GM23248 (cell line): ENCODE measurements at places on chromosomes 6 and 20. TPM values are rescaled to one million over a fixed set of nuclear protein-coding genes. Genes with fewer than 3 reads are reported as not detected.
A peak's percentile ranks its signal among the peaks of the same experiment; 100 is the strongest.

GRCh38 chr6:135577059-135577538, 79.6 kb upstream of the AHI1 start:
- no peak for DNase-seq
- no peak overlapping the region for H3K27ac ChIP-seq
- no peaks in the 10 kb centered on the region for H3K27me3 ChIP-seq
- no peak overlapping the region for H3K4me3 ChIP-seq

MYLK2 gene
- total RNA-seq: 0.63 TPM in 1 of 2 replicates, not detected in the other

PPP1R3G gene
- total RNA-seq: 1.5 and 2.6 TPM in 2 replicates

TCF15 gene
- not detected in 2 replicates for total RNA-seq

DNA sequence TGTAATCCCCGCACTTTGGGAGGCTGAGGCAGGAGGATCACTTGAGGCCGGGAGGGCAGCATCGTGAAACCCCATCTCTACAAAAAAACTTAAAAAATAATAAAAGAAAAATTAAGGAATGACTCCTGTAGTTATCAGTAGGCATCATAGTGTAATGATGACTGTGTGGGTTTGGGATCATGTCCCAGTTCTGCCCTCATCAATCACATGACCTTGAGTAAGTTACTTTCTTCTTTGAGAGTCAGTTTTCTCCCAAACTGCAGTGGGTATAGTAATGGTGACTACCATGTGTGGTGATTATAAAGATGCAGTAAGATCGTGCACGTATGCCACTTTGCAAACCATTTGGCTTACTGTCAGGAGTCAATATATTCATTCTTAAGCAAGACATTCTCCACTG, 89.2 kb downstream of the TXNDC5 start:
- no peak overlapping the region for H3K4me3 ChIP-seq
- peaks cover 25% of the 10 kb centered on the region for H3K4me1 ChIP-seq
- H3K36me3 ChIP-seq: no peaks in the 10 kb centered on the region
- peak; percentile 78 for DNase-seq
- no peaks in the 10 kb centered on the region for H3K27me3 ChIP-seq

DNA sequence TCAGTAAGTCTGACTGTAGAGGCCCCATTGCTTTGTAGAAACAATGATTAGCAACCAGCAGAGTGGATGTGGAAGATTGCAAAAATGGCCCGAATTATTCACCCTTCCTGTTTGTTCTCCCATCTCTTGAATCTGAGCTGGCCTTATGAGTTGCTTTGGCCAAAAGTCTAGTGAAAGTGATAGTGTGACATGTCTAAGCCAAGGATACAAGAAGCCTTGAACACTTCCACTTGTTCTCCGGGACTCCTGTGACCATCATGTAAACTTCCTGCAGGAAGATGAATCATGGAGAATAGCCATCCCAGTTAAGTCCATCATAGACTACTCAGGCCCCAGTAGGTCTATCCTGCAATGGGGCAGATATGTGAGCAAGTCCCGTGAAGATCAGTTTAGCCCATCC, 252.0 kb upstream of the JAG1 start:
- H3K4me1 ChIP-seq: peaks cover 44% of the 10 kb centered on the region
- no peaks in the 10 kb centered on the region for H3K36me3 ChIP-seq
- peak; percentile 18 for DNase-seq
- no peak overlapping the region for H3K4me3 ChIP-seq
- peaks cover 12% of the 10 kb centered on the region; the same call in 1 of the 2 replicates for H3K27me3 ChIP-seq

GCNT2 gene
- not detected in 2 replicates for total RNA-seq

LPA gene
- not detected in 2 replicates for total RNA-seq

EBF4 gene
- total RNA-seq: 0.76 TPM in 1 of 2 replicates, not detected in the other

RIMS1 gene
- total RNA-seq: 9.7 and 10.6 TPM in 2 replicates

GRCh38 chr6:1601158-1602048, 8.3 kb upstream of the FOXC1 start:
- DNase-seq: no peak
- peaks cover 3% of the 10 kb centered on the region; the same call in 1 of the 2 replicates for H3K4me1 ChIP-seq
- no peaks in the 10 kb centered on the region for H3K36me3 ChIP-seq

DNA sequence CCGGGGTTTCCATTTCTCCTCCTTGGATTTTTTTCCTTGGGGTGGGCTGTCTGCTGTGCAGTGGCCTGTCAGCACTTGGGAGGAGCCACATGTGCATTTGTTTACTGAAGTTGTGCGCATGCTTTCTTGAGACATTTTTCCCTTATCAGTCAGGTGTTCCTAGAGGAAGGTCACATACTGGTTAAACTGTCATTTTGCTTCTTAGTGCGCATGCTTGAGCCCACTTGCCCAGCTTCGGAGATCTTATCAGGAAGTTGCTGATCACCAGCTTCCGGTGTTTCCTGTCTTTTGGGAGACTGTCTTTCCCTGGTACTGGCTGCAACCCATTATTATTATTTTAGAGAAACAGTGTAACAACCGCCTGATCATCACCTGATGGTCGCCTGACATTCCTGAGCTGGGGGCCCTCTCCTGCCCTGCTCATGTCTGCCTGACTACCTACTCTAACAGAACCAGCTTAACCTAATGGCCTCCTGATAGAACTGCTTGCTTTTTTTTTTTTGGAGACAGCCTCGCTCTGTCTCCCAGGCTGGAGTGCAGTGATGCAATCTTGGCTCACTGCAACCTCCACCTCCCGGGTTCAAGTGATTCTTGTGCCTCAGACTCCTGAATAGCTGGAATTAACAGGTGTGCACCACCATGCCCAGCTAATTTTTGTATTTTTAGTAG, 378 bp upstream of the ERVFRD-1 start:
- no peak for DNase-seq
- no peak overlapping the region for H3K4me3 ChIP-seq
- H3K36me3 ChIP-seq: no peaks in the 10 kb centered on the region
- H3K27me3 ChIP-seq: no peaks in the 10 kb centered on the region
- no peak overlapping the region for H3K27ac ChIP-seq
- H3K4me1 ChIP-seq: peaks cover 13% of the 10 kb centered on the region

- H3K4me1 ChIP-seq: peaks cover 15% of the 10 kb centered on the region
- H3K27ac ChIP-seq: no peak overlapping the region
- no peaks in the 10 kb centered on the region for H3K27me3 ChIP-seq
- H3K36me3 ChIP-seq: peaks cover 7% of the 10 kb centered on the region; the same call in 1 of the 2 replicates
- DNase-seq: no peak
These were observed 161.7 kb downstream of the DTNBP1 start for GRCh38 chr6:15500901-15501825.

DYNLT1 gene
- 79.7 and 86.4 TPM in 2 replicates for total RNA-seq

DNA sequence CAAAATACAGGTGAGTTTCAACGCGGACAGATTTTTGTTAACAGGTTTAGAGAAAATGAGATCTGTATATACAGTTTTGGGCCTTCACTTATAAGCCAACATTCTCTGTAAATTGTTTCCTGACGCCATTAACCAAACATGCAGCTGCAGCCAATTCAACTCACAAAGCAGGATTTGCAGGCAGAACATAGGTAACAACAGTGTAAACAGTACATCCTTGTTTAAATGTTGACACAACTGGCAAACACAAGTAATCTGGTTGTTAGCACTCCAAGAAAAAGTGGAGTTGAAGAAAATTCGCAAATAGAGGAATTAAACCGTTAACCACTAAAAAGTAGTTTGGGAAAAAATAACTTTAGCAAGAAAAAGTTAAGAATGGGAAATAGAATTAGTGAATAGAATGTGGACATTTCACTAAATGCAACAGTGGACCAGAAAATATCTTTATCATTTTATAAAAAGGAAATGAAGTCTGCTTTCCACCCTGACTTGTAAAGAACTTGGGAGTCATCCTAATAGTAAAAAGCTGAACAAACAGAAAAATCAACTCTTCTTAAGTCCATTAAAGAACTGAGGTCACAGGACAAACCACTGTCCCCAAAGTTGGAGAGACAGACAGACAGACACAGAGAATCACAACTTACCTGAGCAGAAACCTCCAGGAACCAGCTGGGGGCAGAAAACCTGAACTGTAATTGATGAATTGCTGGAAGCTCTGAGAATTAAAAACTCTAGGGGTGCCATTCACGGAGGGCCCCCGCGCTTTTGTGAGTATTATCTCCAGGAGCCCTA, 10.1 kb downstream of the SMIM28 start:
- H3K4me3 ChIP-seq: no peak overlapping the region
- H3K4me1 ChIP-seq: no peaks in the 10 kb centered on the region
- H3K27ac ChIP-seq: no peak overlapping the region
- no peak for DNase-seq
- H3K36me3 ChIP-seq: no peaks in the 10 kb centered on the region

WFDC12 gene
- not detected in 2 replicates for total RNA-seq

DNA sequence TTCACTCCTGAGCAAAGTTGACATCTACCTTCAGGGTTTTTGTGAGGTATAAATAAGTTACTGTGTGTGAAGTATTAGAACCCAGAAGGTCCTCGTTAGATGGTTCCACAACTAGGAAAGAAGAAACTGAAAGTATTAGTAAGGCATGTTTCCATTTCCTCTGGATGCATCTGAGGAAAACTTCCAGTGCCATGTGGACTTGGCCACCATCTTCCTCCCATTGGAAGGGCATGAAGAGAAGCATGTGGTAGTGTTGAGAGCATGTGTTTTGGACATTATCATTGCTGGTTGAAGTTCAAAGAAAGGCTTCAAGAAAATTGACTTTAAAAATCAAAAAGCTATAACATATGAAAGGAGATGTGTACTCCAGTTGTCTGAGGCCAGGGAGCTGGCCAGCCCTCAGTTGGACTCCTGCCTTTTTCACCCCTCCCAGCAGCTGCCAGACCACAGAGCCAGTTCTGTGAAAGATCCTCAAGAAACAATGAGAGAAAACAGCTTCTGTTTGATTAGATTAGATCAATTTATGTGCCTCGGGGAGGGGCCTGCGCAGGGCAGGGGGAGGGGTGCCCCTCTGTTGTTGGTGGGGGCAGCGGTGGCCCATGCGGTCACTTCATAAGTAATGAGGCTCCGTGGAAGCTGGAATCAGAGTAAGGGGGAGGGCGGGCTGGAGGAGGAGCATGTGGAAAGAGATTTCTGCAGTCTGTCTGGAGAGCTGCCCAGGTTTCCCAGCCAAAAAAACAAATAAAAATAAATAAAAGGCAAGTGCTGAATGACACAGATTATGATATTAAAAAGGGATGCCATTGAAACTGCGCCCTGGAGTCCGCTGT, 154.0 kb downstream of the JARID2 start:
- no peaks in the 10 kb centered on the region for H3K27me3 ChIP-seq
- peak overlapping the region; percentile 61 for H3K4me3 ChIP-seq
- DNase-seq: peak; percentile 78
- H3K27ac ChIP-seq: peak overlapping the region; percentile 17; the same call in 1 of the 2 replicates
- H3K4me1 ChIP-seq: peaks cover 34% of the 10 kb centered on the region

DNA sequence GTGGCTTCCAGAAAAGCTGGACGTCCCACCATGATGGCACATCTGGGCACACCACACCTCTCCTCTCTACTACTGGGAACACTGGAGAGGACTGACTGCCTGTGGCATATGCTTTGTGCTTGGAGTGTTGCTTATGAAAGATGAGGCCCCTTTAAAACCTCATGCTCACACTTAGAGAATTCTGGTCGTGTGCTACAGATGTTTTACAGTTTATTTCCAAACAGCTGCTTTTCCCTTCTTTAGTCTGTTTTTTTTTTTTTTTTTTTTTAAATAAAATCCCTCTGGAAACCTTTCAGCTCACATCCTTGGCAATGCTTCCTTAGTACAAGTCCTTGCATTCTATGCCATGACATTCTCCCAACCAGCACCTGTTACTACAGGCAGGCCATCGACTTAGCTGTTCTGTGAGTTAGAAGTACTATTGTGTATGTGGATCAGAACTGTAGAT, 60.3 kb downstream of the BMP6 start:
- DNase-seq: peak; percentile 32
- H3K27ac ChIP-seq: no peak overlapping the region
- no peaks in the 10 kb centered on the region for H3K27me3 ChIP-seq
- H3K36me3 ChIP-seq: no peaks in the 10 kb centered on the region
- H3K4me3 ChIP-seq: no peak overlapping the region

SPATA25 gene
- total RNA-seq: not detected in 2 replicates

GRCh38 chr6:157267654-157268053, 55.7 kb downstream of the TMEM242 start:
- no peaks in the 10 kb centered on the region for H3K36me3 ChIP-seq
- no peaks in the 10 kb centered on the region for H3K27me3 ChIP-seq
- no peak overlapping the region for H3K4me3 ChIP-seq

GRCh38 chr6:95587989-95588388, 10.7 kb downstream of the MANEA start:
- no peaks in the 10 kb centered on the region for H3K27me3 ChIP-seq
- H3K27ac ChIP-seq: no peak overlapping the region
- H3K4me3 ChIP-seq: no peak overlapping the region
- no peak for DNase-seq
- no peaks in the 10 kb centered on the region for H3K36me3 ChIP-seq

DNA sequence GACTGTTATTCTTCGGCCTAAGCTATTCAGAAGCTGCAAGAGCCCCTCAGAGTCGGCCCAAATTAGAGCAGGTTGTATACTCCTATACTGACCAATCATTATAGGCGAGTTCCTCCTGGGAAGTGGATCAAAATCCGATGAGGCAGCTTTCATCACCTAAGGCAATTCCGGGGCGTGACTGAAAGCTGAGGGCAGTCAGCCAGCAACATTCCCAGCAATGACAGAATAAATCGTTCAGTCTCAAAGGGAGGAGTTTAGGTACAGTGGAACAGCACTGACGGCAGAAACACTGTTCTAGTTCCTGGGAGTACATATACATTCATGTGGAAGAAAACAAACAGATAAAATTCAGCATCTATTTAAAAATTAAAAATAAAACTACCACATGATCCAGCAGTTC, 10.8 kb downstream of the HLA-DQB2 start:
- H3K4me1 ChIP-seq: no peaks in the 10 kb centered on the region
- H3K36me3 ChIP-seq: no peaks in the 10 kb centered on the region
- H3K27ac ChIP-seq: no peak overlapping the region
- H3K4me3 ChIP-seq: no peak overlapping the region
- peak; percentile 17 for DNase-seq

GRCh38 chr20:3994125-3994524, 21.2 kb downstream of the RNF24 start:
- H3K4me3 ChIP-seq: no peak overlapping the region
- H3K27me3 ChIP-seq: no peaks in the 10 kb centered on the region
- H3K4me1 ChIP-seq: peaks cover 20% of the 10 kb centered on the region

- no peaks in the 10 kb centered on the region for H3K4me1 ChIP-seq
- no peaks in the 10 kb centered on the region for H3K27me3 ChIP-seq
- DNase-seq: no peak
- no peak overlapping the region for H3K4me3 ChIP-seq
- H3K36me3 ChIP-seq: no peaks in the 10 kb centered on the region
These were observed 731.6 kb upstream of the MMS22L start for GRCh38 chr6:98014442-98015201.

DNA sequence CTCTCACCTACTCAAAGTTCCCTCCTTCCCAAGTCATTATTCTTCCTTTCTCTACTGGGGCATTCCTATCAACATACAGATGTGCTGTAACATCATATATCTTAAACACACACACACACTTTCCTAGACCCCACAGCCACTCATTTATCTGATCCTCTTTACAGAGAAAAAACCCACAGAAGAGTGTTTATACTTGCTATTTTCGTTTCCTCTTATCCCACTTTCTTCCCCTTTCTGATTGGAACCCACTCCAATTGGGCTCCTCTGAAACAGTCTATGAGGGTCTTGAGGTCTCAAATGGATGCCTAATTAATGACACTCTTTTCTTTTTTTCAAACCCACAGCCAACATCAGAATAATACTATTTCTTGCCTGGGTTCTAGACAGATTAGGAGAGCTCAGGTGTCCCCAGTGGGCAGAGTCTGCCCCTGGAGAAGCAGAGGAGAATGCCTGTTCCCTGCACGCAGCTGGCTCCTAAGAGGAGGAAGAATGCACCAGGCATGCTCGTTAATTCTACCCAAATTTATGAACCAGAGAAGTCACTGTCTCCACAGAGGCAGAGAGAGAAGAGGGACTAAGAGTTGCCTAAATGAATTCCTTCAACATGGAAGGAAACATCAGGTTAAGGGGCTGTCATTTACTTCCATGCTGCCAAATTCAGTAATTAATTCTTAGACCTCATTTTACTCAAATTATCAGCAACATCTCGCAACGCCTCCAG, 65.9 kb downstream of the CRYBG1 start:
- no peaks in the 10 kb centered on the region for H3K36me3 ChIP-seq
- H3K27me3 ChIP-seq: 0 out of 2 replicates have a peak, but pooled peaks cover 28% of the 10 kb centered on the region
- no peak for DNase-seq
- no peak overlapping the region for H3K27ac ChIP-seq
- no peaks in the 10 kb centered on the region for H3K4me1 ChIP-seq

KIAA1755 gene
- total RNA-seq: 2.8 and 5.1 TPM in 2 replicates
